HCT116 (cell line): ENCODE measurements at places on chromosomes 12 and 14.

GRCh38 chr12:49369411-49370145 is 2.3 kb downstream of the SPATS2 start:
- DNase-seq: no peak

- DNase-seq: no peak
Measured at GRCh38 chr12:3199551-3200031, 122.4 kb downstream of the TSPAN9 start.

- peak; percentile 68 for DNase-seq
Measured at GRCh38 chr14:77301103-77301502, 19.6 kb downstream of the POMT2 start.

DNA sequence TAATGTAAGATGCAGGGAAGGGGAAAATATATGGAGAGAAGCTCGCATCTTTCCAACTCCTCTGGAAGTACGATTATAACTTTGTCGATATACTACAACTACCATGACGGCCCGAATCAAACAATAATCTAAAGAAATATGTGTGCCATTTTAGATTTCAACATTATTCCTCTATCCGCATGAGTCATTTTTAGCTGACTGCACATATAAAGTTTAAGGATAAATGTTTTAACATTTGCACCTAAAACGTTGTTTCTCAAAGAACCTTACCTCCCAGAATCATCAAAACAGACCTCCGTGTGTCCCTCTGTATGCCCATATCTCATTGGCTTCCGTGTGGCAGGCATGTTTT is 482 bp downstream of the WDHD1 start:
- DNase-seq: no peak

- DNase-seq: no peak
Measured at GRCh38 chr12:61713121-61713520, 547.1 kb upstream of the USP15 start.

GRCh38 chr14:59925797-59926196 is 5.9 kb downstream of the LRRC9 start:
- no peak for DNase-seq

GRCh38 chr14:32492457-32492856 is 163.4 kb downstream of the AKAP6 start:
- no peak for DNase-seq

GRCh38 chr14:74231784-74232183 is 7.5 kb upstream of the VSX2 start:
- DNase-seq: no peak

- DNase-seq: no peak
Measured at GRCh38 chr12:56258068-56258819, at the start of gene ANKRD52. TSS of gene ANKRD52 (minus strand) at chr12:56258384. CDS start at chr12:56258269, 115 bp downstream.

DNA sequence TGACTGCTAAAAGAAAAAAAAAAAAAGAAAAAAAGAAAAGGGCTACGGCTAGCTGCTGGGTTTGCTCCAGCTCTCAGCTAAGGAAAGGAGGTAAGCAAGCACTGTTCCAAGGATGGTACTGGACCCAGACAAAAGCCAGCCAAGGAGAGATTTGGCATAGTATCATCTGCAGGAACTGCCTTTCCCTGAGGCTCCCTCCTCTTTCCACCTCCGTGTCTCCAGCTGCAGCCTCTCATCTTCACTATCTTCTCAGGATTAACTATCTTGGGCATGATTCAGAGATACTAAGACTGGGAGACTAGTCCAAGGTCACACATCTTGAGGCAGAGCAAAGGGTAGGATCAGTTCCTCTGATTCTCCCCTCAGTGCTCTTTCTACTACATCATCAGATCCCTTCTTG is 6.0 kb downstream of the KITLG start:
- DNase-seq: no peak

DNA sequence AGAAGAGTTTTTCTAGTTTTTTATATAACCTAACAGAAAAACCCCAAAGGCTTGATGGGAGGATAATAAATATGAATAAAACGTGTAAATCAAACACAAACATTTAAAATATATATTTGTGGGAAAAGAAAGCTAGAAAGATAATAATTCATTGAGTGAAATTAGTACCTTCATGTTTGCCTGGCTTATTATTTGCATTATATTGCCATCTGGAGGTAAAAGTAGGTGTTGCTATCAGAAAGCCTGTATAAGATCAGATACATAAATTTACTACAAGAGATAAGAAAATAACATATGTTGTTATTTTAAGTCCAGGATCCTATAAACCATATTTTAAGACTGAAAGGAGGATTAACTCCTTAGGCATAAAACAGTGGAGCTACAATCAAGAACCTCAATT is 77.7 kb downstream of the NTS start:
- peak; percentile 19 for DNase-seq

DNA sequence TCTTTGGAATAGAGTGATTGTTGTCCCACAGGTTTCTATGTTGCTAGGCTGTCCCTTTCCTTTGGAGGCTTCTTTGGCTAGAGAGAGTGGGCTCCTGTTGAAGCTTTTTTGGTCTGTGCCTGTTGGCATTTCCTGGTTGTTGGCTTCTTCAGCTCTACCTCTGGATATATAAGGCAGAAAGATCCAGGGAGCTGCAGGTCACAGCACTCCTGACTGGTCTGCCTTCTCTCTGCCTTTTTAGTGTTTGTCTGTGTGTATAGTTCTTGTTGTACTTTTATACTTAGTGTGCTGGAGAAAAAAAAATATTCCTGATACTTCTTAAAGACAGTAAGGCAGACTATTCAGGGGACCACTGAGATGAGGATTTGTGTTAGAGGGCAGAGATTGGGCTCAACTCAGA is 202.7 kb downstream of the FBXL14 start:
- DNase-seq: peak; percentile 8

DNA sequence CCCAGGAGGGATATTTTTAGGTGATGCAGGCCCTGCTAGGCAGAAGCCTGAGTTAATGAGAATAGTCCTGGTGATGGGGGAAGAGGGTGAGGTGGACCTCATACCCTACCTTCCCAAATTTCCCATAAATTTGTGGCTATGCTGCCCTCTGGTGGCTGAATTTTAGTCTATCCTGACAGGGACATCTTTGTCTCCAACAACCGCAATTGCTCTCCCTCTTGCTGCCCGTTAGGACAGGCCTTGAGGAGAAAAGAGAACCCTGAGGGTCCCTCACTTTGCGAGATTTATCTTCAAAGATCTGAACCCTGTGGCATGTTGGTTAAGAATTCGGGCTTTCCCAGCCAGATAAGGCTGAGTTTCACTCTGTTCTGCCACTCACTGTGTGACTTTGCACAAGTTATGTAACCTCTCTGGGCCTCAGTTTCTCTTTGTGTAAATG is 9.8 kb upstream of the ZNF385A start:
- DNase-seq: peak; percentile 45

GRCh38 chr14:50060871-50061663 is 55.3 kb downstream of the VCPKMT start:
- DNase-seq: no peak

- DNase-seq: no peak
Measured at GRCh38 chr14:36856095-36856878, 194.6 kb downstream of the PAX9 start.

GRCh38 chr12:47888153-47888819 is 16.5 kb downstream of the VDR start:
- no peak for DNase-seq

DNA sequence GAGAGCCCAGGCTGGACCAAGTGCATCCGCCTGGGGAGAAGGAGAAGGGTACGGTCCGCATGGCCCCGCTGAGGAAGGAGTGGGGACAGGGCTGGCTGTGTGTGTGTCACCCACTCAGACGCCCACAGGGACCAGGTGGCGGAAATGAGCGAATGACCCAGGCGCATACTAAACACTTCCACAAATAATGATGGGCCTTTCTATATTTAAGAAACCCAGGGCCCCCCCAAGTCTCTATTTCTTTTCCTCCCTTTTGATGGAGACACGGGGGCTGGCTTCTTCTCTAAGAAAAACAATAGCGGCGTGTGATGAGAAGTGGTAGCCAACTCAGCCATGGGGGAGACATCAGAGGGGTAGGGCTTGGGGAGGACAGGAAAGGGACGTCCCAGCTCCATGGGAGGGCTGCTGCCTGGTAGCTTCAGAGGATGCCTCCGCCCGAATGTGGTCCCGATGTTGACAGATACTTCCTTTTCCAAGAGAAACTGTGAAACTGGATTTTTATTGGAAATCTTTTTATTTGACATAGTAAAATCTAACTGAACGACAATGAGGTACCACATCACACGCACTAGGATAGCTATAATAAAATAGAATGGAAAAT is 6.3 kb upstream of the MAP1LC3B2 start:
- DNase-seq: no peak

DNA sequence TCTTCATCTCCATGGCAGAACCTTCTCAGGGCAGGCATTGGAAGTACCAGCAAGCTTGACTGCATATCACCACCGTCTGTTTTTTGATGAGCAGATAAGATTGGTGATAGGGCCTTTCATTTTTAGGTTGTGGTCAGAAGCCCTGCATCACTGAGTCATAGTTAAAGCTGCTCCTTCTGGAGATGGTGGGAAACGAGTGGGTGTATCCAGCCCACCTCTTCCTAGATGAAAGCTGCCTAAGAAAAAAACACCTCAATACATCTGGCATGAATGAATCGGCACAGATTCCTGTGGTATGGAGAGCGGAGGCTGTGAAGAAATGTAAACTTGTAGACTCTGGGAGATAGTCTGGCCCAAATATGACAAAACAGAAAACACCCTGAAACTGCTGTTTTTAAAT is 248.7 kb upstream of the EGLN3 start:
- DNase-seq: no peak

GRCh38 chr14:78690836-78691235 is 520.7 kb downstream of the NRXN3 start:
- DNase-seq: no peak

- peak; percentile 95 for DNase-seq
Measured at GRCh38 chr14:34539407-34540180, at the start of gene EAPP. TSS of gene EAPP (minus strand) at chr14:34539701. CDS start at chr14:34539628, 73 bp downstream.

- peak; percentile 15 for DNase-seq
Measured at GRCh38 chr12:31702047-31702446, 26.8 kb downstream of the AMN1 start.

DNA sequence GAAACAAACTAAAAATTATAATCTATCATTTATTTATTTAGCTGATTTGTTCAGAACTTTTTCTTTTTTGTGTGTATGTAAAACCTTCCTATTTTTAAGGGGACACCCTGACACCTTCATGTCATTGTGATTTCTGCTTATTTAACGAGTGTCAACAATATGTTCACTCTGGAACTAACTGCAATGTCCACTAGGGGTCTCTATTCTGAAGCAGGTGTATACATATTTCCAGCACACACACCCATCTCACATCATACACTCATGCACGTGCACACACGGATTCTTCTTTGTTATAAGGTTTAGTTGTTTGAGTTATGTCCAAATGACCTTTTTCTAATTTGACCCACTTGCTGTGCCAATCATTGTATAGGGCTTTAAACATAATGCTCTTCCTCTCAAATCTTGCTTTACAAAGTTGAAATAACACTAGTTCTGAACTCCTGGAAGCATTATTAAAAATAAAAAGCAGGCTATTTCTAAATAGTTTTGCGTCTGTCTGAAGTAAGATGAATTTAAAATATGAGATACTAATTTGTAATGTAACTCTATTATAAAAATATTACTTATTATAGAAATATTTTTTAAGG is 15.5 kb downstream of the E2F7 start:
- DNase-seq: peak; percentile 63

- DNase-seq: no peak
Measured at GRCh38 chr14:51595881-51596455, 55.7 kb upstream of the FRMD6 start.

GRCh38 chr12:8823565-8824300 is 1.3 kb downstream of the A2ML1 start:
- peak; percentile 6 for DNase-seq

DNA sequence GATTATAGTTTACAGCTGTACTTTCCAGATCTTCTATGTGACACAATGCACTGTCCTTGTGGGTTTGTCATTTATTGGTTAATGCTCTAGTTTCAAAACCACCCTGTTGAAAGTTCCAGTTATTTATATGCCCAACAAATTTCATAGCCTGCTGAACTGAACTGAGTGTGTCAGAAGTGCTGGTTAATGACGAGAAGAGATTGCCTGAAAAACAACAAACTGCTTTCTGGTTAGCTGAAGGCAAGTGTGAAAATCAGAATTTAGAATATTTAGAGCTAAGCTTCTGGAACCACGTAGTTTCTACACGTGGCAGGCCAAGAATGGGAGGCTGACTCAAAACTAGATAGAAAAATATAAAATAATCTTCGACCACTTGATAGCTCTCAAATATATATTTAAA is 19.1 kb upstream of the RIN3 start:
- DNase-seq: no peak

DNA sequence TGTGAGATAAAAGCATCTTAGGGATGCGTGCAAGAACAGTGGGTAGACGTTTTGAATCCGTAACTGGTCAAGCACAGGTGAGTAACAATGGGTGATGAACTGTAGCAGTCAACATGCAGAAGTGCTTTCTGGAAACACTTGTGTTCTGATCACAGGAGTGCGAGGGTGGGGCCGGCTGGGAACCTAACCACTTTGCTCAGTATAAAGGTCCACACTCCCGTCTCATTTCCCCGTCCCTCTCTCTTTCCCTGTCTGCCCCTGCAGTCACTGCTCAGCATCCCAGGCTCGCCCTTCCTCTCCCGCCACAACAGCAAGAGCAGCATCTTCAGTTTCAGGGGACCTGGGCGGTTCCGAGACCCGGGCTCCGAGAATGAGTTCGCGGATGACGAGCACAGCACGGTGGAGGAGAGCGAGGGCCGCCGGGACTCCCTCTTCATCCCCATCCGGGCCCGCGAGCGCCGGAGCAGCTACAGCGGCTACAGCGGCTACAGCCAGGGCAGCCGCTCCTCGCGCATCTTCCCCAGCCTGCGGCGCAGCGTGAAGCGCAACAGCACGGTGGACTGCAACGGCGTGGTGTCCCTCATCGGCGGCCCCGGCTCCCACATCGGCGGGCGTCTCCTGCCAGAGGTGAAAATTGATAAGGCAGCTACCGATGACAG is 127.1 kb downstream of the FIGNL2 start:
- no peak for DNase-seq

DNA sequence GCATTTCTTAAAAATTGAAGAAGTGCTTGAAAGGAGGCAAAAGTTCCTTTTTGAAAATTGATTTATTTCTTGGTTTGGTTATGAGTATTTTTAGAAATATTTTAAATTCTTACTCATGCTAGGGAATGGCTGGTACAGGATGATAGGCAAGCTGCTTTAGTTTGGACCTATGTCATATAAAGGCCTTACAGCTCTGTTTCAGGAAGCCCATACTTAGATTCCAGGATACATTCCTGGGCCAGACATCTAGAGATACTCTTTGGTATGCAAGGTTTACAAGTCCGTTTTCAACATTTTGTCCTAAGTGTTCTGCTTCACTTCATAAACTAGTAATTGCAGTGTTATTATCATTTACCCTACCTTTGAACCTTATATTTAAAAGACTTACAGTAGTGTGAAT is 186.8 kb downstream of the FUT8 start:
- DNase-seq: no peak

DNA sequence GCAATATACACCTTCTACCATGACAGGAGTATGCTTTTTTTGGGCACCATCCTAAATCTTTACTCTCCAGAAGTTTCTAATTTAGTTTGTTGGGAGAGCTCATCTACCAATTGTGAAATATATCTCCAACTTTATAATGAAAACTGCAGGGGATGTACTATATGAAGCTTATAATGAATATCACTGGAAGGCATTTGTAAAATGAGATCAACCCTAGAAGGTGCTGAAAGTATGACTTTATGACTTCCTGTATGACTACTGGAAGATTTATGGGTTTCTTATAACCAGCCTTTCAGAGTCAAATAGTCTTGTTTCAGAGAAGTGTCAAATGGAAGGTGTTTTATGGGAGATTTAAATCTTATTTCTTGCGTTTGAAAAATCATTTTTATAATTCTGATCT is 122.9 kb downstream of the MYRFL start:
- no peak for DNase-seq
